CD4-positive, alpha-beta T cell treated with Interferon gamma for 1 hour (primary cell): ENCODE measurements at places on chromosomes 2 and 18.

DNA sequence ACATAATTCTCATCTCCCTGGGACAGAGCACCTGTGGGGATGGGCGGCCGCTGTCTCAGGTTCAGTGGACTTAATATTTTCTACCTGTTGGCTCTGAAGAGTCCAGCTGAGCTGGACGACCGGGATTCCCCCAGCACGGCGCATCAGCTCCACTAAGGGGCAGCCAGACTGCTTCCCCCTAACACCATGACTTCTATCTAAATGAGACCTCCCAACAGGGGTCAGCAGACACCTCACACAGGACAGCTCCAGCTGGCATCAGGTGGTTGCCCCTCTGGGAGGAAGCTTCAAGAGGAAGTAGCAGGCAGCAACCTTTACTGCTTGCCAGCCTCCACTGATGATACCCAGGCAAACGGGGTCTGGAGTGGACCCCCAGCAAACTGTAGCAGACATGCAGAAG, 226.0 kb upstream of the DSEL start:
- no peak for DNase-seq

DNA sequence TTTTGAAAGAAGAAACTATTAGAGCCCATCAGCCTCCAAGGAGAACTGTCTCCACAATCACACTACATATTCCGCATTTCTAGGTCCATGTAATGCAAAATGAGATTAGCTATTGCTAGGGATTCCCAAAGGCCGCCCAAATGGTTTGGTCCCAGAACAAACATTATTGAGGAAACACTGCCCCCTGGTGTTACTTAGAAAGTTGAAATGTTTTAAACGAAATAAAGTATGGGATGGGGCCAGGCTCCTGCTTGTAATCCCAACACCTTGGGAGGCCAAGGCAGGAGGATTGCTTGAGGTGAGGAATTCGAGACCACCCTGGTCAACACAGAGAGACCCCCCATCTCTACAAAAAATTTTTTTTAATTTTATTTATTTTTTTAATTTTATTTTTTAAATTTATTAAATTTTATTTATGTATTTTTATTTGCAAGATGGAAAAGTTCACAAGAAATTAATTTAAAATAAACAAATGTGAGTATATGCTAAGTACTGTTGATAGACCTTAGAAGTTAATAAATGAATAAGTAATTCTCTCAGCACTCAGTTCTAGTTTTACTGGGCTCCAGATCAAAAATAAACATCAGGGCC, 5.5 kb downstream of the NHEJ1 start:
- no peak for DNase-seq

DNA sequence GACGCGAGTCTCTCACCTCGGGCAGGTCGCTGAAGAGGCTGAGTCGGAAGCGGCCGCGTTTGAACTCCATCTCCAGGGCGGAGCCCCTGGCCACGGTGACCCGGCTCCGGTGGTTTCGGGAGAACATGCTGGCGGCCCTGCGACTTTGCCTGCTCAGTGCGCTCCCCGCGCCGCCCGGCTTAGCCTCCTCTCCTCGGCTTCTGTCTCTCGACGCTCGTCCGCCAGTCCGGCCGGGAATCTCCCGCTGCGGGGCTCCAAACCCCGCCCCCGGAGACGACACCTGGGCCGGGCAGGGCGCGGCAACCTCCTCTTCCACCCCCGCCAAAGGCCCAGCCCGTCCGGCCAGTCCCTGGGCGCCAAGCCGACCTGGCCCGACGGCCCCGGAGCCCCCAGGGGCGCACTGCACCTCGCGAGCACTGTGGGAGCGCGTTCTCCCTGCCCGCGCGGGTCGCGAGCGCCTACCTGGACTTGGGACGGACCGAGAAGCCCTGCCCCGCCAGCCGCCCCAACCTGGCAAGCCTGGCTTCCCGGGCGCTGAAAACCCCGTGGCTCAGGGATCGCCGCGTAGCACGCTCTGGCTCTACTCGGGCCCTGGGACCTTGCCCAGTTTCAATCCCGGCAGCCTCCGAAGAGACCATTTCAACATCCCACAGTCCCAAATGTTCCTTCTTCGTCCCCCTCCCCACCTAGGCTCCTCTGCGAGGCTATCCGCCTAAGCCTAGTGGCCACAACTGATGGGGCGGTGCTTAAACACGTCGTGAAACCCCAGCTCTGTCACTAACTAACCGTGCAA, at the start of gene RTKN:
Gene RTKN (minus strand): TSS at position 248 of the 793 bp plus-strand sequence. CDS start 121 bp downstream, at position 127.
- DNase-seq: peak; percentile 42

DNA sequence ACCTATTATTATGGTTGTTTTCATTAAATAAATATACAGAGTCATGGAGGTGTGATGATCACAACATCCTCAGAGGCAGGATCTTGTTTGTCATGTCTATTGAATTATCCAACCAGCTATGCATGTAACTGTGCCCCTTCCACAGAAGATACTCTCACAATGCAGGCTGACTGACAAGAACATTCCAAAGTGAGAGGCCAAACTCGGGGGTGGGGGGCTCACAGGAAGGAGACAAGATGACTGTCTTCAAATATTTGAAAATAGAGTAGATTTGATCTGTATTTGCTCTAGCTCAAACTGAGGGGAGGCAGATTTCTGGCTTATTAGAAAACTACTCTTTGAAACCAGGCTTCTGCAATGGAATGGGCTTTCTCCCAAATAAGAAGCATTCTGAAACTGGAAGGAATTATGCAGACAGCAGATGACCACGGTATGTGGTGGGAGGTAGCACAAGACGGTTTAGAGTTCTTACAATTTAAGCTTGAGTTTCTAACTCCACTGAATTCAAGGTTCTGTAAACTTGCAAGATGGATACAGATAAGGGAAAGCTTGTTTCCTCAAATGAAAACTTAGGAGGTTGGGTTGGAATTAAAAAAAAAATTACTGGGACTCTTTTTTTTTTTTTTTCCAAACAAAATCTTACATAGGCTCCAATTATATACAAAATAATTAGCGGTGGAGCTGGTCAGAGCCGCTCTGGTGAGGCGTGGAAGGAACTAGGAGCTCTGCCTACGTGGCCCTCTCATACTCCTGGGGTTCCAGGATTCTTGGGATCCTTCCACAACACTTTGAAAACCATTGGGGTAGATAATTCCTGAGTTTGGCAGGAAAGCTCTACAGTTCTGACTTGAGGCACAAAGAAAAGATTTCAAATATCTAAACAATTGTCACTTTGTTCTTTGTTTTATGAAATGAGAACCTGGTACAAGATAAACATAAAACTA, 79.3 kb downstream of the PLA2R1 start:
- DNase-seq: no peak

DNA sequence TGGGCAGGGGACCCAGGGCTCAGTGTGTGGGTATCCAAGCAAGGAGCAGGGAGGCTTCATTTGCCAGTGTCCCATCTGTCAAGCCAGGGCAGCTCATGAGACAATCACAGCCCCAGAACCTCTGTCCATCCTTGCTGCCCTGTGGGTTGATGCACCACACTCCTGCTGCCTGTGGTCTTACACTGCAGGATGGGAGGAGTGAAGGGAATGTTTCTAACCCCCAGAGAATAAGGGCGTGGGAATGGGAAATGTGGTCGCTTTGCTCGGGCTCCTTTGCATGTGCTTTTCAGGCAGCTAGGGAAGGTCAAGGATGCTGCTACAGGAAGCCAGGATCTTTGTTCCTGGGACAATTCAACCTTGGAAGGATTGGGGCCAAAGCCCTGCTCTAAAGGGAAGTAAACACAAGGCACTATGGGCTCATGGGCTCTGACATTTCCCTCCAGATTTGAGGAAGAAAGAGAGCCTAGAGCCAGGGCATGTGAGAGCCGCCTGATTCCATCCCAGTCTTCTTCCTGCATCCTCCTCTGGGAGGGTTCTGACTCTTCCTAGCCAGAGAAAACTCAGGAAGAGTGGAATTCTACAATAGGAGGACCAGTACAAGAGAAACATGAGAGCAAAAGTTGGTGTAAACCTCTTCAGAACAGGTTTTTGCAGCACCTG, 18.8 kb upstream of the MAP3K20 start:
- DNase-seq: no peak

DNA sequence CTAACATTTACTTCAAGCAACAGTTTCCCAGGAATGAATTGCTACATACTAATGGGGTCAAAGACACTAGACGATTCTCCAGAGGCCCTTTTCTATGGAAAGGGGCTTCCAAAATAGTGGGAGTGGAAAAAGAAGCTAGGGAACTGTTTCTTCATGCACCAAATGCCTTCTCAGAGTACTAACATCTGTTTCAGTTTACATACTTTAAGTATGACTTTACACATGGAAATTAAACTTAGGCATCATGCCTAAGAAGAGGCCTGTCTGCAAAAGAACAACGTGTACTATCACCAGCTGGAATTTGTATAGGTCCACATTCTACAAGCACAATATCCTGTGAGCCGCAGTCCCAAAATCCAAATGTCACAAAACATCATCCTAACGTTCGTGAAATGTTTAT, 29.4 kb upstream of the WDR75 start:
- no peak for DNase-seq

DNA sequence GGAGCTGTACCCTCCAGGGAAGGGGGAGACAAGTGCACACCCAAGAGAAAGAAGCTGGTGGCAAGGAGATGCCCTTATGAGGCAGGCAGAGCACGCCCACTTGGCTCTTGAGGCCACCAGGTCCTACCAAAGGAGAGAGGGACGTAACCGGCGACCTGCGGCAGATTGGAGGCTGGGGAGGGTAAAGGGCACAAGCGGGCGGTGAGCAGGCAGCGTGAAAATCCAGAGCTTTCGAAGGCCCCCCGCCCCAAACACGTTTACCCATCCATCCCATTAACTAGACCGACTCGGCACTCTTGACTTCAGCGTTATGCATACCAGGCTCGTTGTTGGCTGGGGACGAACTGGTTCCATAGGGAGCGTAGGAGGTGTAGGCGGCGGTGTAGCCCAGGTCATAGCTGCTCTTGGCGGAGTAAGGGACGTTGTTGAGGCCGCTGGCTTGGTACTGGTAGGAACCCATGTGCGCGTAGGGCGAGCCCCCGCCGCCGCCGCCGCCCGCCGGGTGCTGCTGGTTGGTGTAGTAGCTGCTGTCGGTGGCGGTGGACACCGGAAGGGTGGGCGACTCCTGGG, 794 bp downstream of the DLX2 start:
- DNase-seq: peak; percentile 20

DNA sequence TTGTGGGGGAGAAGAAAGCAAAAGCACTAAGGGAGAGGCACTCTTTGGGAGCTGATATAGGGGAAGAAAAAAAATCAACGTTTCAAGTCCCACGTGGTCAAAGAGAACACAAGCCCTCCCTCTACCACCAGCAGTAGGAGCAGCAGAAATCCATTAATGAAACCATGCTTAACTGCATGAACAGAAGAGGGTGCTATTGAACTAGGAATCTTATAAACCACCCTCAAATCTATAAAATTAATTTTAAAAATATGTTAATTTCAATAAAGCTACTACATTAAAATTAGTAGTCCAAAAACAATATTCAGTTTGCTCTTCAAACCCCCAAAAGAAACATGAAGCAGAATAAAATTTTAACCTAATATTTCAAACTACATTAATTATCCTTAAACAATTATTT, 147.8 kb downstream of the TMEM18 start:
- DNase-seq: no peak

GRCh38 chr2:200735061-200735460, 76.6 kb upstream of the BZW1 start:
- DNase-seq: no peak

GRCh38 chr2:166671801-166672200, 177.8 kb upstream of the SCN7A start:
- DNase-seq: no peak

GRCh38 chr2:233072838-233073237, 12.7 kb downstream of the INPP5D start:
- no peak for DNase-seq

DNA sequence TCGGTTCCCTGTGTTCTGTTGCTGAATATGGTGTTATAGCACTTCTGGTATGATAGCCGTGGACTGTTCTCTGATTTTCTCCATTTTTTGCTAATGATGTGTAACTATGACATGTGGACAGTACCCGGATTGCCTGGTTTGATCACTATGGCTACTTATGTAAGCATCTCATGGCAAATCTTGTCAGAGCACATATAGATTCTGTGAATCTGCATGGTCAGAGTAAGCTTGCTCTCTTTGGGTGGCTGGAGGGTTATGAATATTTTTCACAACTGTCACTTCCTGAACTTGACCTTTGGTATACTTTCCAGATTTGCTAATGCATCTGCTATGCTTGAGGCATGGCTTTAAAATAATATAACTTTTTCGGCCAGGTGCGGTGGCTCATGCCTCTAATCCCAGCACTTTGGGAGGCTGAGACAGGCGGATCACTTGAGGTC, 36.8 kb upstream of the ATP8B1 start:
- DNase-seq: no peak

DNA sequence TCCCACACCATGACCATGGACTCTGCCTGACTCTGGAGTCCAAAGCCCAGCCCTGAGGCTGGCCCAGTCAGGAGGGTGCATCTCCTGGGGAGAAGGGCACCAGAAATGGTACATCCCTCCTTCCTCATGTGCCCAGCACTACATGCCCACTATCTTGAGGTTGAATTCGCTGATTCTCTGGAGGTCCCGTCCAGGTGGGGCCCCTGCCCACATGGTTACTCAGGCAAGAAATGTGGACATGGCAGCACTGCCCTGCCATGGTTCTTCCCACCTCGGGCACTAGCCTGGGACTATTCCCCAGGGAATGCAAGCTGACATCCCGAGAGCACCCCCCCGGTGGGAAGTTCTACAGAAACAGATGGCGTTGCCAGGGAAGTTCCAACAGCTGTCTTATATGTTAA, 15.3 kb upstream of the HES6 start:
- no peak for DNase-seq

DNA sequence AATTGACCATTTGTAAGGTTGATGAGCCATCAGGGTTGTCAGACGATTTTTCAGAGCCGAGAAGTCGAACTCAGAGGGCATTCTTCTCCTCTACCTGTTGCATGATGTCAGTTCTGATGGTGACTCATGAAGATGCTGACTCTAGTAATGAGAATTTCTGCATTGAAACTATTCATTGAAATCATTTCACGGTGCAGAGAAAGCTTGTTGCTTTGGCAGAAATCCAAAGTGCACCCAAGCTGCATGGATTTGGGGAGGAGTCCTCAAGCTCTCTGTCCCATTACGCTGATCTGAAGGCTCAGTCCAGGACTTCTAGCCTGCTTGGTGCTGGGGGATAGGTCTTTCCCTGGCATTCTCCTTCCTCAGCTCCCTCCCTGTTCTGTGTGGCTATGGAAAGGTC, 125.7 kb upstream of the PXDN start:
- no peak for DNase-seq
